ENCODE measurements at places on chromosomes 1 and 21.

- no peak for DNase-seq
Measured at GRCh38 chr1:47782414-47783166, 214.6 kb downstream of the TRABD2B start.

DNA sequence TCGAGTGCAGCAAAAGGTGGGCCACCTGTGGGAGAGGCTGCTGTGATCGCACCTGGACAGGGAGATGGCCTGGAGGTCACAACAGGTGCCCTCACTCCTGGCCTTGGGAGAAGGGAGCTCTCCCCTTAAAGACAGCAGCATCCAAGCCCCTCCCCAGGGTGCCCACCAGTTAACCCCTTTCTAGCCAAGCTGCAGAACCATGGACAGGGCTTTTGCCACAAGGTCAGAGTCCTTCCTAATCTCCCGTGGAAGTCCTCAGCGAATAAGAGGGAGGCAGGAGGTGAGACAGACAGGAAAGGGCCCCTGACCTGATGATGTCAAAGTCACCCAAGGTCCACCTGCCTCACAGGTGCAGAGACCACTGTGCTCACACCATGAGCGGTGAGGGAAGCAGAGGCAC lies 1.7 kb downstream of the CNTN2 start:
- DNase-seq: no peak

- DNase-seq: no peak
Measured at GRCh38 chr21:22277341-22277740, 1279.1 kb downstream of the NCAM2 start.

DNA sequence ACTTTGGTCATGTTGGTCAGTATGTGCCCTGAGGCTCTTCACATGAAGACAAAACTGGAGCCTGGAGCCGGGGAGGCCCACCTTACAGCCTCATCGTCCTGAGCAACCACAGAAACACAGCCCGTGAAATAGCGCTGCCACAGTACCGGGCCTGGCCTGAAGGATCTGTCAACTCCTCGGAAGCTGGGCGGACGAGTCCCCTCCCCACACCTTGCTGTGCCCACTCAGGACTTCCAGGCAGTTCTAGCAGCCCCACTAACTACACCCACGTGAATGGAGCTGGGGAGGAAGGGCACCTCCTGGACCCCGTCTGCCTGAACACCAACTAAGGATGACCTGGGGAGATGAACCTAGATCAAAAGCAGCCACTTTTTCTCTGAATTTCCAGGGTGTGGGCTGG lies 24.7 kb downstream of the SDE2 start:
- no peak for DNase-seq

DNA sequence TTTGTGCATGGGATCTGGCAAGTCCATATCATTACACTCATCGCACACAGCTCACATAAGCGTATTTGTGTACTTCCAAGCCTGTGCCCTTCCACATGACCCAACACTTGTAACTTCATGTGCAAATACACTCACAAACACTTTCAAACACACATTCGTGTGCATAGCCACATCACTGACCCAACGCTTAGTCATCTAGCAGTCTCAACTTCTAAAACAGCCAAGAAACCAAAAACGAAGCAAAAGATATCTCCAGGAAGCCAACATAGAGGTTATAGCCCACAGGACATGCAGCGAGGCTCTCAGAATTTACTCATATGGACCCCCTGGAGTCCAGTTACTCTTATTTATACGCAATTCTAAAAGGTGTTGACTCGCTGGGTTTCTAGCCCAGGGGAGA lies 10.9 kb upstream of the GOLT1A start:
- DNase-seq: no peak

GRCh38 chr1:175499595-175500382 lies 243.6 kb downstream of the TNR start:
- no peak for DNase-seq

DNA sequence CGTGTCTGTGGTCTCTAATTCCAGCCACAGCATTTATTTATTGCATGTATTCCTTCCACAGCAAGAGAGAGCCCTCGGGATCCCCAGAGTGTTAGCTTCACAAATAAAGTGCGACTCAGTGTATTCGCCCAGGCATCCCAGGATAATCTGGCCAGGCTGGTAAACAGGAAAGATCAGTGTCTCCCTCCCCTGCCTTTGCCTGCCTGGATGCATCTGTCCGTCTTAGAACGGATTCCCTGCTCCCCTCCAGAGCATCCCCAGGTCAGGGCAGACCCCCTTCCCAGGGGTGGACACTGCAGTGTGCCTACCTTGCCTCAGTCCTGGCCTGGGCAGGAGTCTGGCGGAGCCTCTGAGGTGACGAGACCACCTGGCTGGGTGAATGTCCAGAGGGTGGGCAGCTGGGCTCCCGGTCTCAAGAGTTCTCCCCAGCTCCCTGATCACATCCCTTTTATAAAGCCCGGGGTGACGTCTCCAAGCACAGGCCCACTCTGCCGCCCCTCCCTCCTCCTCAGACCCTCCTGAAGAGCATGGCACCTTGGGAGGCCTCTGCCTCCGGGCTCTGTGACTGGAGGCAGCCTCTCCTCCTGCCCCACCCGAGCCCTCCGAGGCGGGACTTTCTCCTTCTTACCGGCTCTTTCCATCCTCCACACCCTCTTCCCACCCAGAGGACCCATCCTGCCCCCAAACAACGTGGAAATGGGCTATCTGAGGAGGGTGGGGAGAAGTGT lies at the start of gene KISS1:
TSS of gene KISS1 (minus strand) at position 424 of the 728 bp plus-strand sequence. CDS start 3,615 bp downstream, outside the sequence.
- no peak for DNase-seq

DNA sequence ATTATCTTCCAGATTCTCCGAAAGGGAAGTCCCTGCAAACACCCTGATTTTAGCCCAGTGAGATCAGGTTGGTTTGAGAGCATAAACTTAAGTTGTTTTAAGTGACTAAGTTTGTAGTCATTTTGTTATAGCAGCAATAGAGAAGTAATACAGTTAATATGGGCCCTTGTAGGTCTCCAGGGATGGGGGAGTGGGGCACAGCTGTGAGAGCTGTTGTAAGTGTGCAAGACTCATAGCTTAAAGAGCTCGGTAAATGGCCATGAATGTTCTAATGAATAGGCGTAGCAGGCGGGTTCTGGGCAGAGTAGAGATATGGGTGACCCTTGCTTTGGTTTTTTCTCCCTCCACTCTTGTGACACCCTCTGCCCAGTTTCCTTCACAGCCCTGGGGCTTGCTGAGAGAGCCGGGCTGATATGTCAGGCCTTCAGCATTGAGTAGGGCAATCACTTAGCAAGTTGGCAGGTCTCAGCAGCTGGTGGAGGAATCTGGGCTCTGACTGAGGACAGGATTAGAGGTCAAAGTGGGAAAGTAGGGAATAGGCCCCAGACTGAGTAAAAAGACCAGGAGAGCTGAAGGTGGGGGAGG lies 16.0 kb upstream of the ID3 start:
- DNase-seq: no peak

DNA sequence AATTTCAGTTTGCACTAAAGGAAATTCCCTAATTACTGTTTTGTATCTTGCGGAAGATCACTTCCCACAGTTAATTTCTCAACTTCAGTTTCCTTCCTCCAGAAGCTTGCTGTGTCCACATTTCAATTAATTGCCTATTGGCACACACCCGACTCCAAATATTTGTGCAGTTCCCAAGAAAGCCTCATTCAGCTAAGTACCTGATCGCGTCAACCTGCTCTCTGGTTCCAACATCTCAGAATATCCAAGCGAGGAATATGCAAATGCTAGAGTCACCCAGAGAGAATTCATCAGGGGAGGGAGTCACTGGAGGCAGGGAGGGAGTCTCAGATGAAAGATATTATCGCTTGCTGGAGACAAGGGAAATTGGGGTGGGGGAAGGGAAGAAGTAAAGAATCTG lies 351.3 kb downstream of the RRAGC start:
- DNase-seq: no peak

DNA sequence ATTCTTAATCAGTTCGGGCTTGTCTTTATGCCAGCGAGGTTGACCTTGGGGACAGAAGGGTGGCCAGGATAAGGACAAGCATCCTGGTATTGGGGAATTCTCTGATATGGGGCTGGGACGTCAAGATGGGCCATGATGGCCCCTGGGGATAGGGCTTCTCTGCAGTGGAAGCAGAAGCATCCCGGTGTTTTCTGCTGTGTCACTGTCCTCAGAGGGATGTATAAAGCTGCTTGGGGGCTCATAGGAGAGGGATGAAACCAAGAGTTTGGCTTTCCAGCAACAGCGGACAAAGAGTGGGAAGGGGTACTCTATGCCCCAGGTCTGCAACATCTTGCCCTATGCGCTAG lies 1.4 kb upstream of the ATP1B1 start:
- DNase-seq: no peak

DNA sequence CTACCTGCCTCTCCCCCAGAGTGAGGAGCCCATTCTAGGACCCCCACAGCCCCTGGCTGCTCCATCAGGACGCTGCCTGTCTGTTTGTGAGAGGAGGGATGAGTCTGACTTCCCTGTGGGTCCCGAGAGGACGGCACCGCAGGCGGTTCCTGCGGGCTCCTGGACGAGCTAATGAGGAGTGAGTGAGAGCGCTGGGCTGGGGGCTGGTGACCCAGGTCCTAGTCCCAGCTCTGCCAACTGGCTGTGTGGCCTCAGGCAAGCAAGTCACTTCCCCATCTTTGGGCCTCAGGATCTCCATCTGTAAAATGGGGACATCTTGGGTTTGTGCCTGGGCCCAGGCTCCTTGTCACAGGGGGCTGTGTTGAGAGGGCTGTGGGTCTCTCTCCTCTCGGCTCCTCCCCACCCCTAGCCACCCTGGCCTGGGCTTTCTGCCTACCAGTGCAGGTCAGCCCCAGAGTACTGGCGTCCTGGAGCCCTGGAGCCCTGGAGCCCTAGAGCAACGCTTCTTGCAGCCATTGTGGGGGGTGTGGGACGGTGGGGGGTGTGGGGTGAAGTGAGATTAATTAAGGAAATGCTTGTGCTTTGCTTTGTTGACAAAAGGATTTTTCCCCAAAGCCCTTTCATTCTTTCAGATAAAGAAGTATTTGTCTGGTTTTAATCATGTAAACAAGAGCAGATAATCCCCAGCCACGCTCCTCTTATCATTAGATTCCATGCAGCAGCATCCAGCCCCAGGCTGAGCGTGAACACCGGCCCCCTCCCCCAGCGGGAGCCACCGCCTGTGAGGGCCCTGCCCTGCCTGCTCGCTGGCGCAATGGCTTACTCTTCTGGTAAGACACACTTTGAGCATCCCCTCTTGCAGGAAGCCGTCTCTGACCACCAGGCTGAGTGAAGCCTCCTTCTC lies 26.8 kb downstream of the SLC1A7 start:
- DNase-seq: no peak

DNA sequence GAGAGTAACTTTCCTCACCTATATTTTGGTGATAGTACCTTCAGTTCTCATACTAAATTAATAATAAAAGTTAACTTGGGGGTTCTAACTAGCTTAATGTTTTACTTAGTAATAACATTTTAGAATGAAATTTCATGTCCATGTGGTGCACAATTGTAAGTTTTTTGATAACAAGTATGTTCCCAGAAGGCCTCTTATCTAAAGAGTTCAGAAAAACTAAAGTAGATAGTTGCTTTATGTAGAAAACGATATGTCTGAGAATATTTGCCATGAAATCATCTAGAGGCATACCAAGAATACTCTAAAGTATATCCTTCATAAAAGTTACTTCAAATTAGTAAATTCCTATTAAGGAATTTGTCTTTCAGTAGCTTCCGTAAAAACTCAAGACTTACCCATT lies 10.2 kb upstream of the ADCY10 start:
- DNase-seq: no peak

DNA sequence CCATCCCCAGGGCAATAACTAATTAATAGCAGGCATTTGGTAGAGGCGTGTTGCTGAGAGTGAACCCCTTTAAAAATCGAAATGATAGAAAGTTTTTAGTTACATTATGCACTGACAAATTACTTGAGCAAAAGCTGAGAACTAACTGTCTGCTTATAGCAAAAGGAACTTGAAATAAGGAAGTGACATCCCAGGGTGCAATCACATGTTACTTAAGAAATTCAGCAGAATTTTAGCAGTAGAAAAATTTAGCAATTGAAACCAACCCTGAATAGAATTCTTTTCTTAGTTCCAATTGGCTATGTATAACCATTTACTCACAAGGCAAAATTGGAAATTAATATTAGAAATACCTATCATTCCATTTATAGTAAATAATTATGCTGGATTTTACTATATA lies 139.5 kb upstream of the SAMSN1 start:
- no peak for DNase-seq
